ENCODE measurements at places on chromosomes 4 and X.

DNA sequence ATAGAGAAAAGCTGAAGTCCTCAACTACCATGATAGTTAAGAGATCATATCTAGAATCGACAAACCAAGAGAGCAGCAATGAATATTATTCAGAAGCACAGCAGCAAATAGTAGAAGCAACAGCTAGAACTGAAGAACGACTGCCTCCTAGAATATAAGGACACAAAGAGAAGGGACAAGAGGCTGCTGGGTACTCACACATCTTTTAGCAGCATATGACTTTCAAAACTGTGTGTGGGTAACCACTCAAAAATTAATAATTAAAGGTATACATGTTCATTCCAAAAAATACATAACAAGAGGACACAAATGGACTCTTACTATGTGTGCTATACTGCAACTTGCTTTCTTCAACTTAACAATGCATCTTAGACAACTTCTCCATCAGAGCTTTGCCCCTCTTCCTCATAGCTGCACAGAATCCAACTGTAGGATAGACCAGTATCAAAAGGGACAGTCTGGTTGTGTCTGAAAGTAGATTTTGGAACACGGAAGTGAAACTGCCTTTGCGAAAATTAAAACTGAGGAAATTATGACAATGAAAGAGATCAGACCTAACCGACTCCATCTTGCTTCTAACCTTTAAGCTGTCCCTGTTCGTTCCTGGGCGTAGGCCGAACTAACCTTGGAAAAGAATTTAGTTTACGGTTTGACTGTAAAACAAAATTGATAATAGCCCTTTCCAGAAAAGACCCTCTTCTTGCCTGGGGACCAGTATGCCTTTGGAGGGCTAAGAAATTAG lies 125.7 kb downstream of the SH3KBP1 start:
- no peak for DNase-seq

DNA sequence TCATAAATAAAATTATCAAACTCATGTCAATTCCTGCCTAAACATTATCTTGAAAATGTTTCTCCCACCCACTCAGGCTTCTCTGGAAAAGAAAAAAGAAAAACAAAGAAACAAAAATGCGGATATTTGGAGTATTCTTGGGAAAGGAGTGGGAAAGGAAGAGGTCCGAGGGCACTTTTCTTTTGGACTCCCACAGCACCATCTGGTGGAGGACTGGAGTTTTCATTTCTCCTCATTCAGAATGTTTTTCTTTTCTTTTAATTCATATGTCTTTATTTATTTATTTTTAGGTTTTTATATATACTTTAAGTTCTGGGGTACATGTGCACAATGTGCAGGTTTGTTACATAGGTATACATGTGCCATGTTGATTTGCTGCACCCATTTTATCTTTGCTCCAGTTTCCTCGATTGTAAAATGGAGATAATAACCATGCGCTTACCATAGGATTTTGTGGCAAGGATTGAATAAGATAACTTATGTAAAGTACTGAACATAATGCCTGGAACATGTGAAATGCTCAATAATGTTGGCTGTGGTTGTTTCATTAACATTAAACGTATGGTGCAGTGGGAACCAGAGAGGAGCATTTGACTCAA lies 8.0 kb upstream of the KCNE5 start:
- no peak for DNase-seq

GRCh38 chrX:31333165-31333831 lies 261.5 kb upstream of the FTHL17 start:
- DNase-seq: no peak

GRCh38 chr4:165737309-165737972 lies 135.6 kb upstream of the TLL1 start:
- no peak for DNase-seq

All from NCI-H1694 (cell line).